ENCODE measurements at places on chromosomes 3 and 15. TPM values are rescaled to one million over a fixed set of nuclear protein-coding genes. Genes with fewer than 3 reads are reported as not detected.
A peak's percentile ranks its signal among the peaks of the same experiment; 100 is the strongest.

Gene KLHL40
- not detected for total RNA-seq

Gene CAND2
- total RNA-seq, result 2.6 TPM

Gene CD200R1
- 1.4 TPM for total RNA-seq

Gene DNAH1
- 2.6 TPM for total RNA-seq

Gene ADGRG7
- total RNA-seq, result not detected

Gene IGF2BP2
- 0.28 TPM for total RNA-seq

Gene ICE2
- total RNA-seq, result 72.0 TPM

Gene ARGFX
- not detected for total RNA-seq

DNA sequence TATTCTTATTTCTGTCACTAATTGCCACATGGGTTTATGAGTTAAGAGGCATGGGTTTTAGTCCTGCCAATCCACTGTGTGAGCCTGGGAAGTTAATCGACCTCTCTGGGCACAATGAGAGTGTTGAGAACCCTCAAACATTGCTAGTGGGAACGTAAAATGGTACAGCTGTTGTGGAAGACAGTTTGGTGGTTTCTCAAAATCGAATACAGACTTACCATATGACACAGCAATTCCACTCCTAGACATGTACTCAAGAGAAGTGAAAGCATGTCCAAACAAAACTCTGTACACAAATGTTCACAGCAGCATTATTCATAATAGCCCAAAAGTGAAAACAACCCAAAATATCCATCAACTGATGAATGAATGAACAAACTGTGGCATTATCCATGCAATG lies 5.7 kb upstream of the GNB5 start:
- H3K4me1 ChIP-seq, result no peaks in the 10 kb centered on the region
- H3K27ac ChIP-seq, result no peak overlapping the region
- DNase-seq, result no peak
- no peaks in the 10 kb centered on the region for H3K36me3 ChIP-seq
- H3K27me3 ChIP-seq, result no peaks in the 10 kb centered on the region

- H3K4me1 ChIP-seq, result peaks cover 10% of the 10 kb centered on the region
- H3K36me3 ChIP-seq, result peaks cover 1% of the 10 kb centered on the region
- H3K4me3 ChIP-seq, result peak overlapping the region; percentile 4
- peak; percentile 17 for DNase-seq
- no peak overlapping the region for H3K27ac ChIP-seq
Observed at GRCh38 chr3:179464323-179465092, 13.2 kb upstream of the GNB4 start.

DNA sequence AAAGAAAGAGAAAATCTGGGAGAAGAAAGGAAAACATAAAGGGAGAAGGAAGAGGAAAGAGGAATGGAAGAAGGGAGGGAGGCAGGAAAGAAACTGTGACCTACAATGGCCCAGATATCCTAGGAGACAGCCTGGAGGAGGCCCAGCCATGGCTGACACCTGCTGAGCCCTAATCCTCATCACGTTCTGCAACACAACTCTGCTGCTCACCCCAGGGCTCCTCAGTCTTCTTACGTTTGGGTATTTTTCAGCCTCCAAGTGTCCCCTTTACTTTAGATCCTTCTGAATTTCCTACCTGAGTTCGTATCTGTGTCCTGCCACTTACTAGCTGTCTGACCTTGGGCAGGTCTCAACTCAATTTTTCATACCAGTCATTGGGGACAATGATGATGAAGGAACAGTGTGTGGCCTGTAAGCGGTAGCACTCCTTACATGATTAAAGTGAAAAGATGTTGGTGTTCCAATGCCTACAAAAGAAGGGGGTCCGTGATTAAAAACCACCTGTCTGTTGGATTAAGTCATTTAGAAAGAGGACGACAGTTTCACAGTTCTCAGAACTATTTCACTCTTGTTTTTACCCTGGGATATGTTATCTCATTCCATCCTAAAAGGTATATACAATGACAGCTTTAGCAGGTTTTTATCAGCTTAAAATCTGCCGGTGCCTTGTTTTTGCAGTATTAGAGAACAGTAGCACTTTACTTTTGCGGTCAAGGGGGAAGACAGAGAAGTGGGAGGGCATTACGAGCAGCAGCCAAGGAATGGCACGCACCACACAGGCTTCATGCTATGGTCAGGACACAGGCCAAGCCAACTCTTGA lies 47.4 kb downstream of the CCR4 start:
- peaks cover 69% of the 10 kb centered on the region for H3K4me1 ChIP-seq
- H3K27me3 ChIP-seq, result no peaks in the 10 kb centered on the region
- no peak overlapping the region for H3K4me3 ChIP-seq
- DNase-seq, result no peak
- H3K27ac ChIP-seq, result peak overlapping the region; percentile 73

DNA sequence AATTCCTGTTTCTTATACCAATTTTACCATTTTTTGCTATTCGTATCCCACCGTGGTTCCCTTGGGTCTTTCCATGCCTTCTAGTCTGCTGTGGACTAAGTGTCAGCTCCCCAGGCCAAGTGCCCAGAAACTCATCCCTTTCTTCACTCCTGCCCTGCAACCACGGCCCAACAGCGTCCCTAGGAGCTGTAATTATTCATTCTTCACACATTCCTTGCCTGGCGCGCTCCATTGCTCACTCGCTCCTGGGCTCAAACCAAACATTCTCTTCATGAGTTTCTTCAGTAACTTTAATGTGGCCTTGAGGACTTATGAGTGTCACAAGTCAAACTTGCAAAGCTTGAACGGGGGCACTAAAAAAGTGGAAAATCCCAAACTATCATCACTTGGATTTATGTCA lies 15.7 kb downstream of the GABRB3 start:
- H3K27ac ChIP-seq, result no peak overlapping the region
- DNase-seq, result no peak
- H3K27me3 ChIP-seq, result no peaks in the 10 kb centered on the region
- H3K36me3 ChIP-seq, result no peaks in the 10 kb centered on the region
- no peaks in the 10 kb centered on the region for H3K4me1 ChIP-seq
- no peak overlapping the region for H3K4me3 ChIP-seq

GRCh38 chr15:87929841-87930240 lies 326.7 kb downstream of the NTRK3 start:
- DNase-seq, result no peak
- H3K4me1 ChIP-seq, result no peaks in the 10 kb centered on the region
- no peak overlapping the region for H3K4me3 ChIP-seq
- no peaks in the 10 kb centered on the region for H3K27me3 ChIP-seq
- no peaks in the 10 kb centered on the region for H3K36me3 ChIP-seq

DNA sequence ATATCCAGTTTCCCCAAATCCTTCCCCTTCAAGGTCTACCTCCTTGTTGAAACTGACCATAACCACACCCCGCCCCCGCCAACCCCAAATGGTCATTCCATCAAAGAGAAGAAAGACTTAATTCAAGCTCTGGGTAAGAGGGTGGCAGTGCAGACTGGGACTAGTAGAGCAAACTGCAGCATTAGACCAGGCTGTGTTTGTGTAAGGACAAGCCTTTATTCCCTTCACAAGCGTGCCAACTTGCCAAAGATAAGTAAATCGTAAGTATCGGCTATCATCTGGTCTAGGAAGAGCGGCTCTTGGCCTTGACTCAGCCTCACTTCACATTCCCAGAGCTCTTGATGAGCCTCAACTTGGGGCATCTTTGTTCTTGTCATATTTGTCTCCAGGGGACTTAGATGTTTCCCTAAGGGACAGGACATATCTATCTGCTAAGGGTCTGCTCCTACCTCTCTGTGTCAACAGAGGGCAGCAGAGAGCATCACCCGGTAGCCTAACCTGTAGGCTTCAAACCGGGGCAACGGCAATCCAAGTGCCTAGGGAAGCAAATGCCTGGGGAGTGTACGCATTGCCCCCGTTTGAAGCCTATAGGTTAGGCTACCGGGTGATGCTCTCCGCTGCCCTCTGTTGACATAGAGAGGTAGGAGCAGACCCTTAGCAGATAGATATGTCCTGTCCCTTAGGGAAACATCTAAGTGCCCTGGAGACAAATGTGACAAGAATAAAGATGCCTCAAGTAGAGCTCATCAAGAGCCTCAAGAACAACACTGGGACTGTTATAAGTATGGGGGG lies 8.9 kb upstream of the MAP3K13 start:
- no peak overlapping the region for H3K4me3 ChIP-seq
- no peaks in the 10 kb centered on the region for H3K4me1 ChIP-seq
- H3K27ac ChIP-seq, result no peak overlapping the region
- peak; percentile 77 for DNase-seq
- peaks cover 39% of the 10 kb centered on the region for H3K27me3 ChIP-seq

GRCh38 chr3:21049334-21050062 lies 701.5 kb downstream of the ZNF385D start:
- DNase-seq, result no peak
- H3K36me3 ChIP-seq, result no peaks in the 10 kb centered on the region
- no peak overlapping the region for H3K27ac ChIP-seq
- H3K4me3 ChIP-seq, result no peak overlapping the region
- no peaks in the 10 kb centered on the region for H3K27me3 ChIP-seq

GRCh38 chr3:8987645-8988383 lies 24.5 kb upstream of the RAD18 start:
- peak overlapping the region; percentile 43 for H3K4me3 ChIP-seq
- no peaks in the 10 kb centered on the region for H3K27me3 ChIP-seq
- peaks cover 5% of the 10 kb centered on the region for H3K4me1 ChIP-seq
- H3K27ac ChIP-seq, result no peak overlapping the region
- H3K36me3 ChIP-seq, result no peaks in the 10 kb centered on the region

GRCh38 chr3:179450901-179451264 lies 387 bp downstream of the GNB4 start:
- no peaks in the 10 kb centered on the region for H3K36me3 ChIP-seq
- H3K27me3 ChIP-seq, result peaks cover 80% of the 10 kb centered on the region
- peaks cover 23% of the 10 kb centered on the region for H3K4me1 ChIP-seq
- no peak overlapping the region for H3K27ac ChIP-seq

DNA sequence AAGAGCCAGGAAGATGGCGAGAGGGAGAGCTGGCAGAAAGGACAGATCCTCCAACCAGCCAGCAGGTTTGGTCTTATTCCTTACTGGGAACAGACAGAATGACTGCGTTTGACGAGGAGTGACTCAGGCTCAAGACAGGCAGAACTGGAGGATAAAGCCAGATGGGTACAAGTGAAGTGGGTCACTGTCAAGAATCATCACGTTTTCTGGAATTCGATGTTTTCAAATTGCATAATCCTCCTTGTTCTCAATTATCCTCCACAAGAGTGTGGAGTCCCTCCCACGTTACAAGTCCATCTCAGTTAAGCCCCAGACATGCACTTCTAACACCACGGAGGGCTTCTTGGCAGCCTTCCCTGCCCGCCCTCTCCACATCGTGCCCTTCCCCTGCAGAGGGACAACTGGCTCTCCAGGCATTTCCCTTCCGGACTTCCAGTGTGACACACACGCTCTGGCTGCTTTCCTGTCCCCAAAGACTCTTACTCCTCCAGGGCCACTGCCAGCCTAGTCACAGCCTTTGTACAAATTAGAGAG lies 183.1 kb downstream of the CHST2 start:
- no peak overlapping the region for H3K4me3 ChIP-seq
- DNase-seq, result no peak
- H3K36me3 ChIP-seq, result peaks cover 1% of the 10 kb centered on the region
- H3K4me1 ChIP-seq, result peaks cover 35% of the 10 kb centered on the region

- no peak overlapping the region for H3K4me3 ChIP-seq
- H3K27ac ChIP-seq, result no peak overlapping the region
- H3K27me3 ChIP-seq, result no peaks in the 10 kb centered on the region
- H3K36me3 ChIP-seq, result peaks cover 42% of the 10 kb centered on the region
- no peaks in the 10 kb centered on the region for H3K4me1 ChIP-seq
Observed at GRCh38 chr3:45011756-45012508, 14.2 kb upstream of the CLEC3B start.

GRCh38 chr3:104273046-104273649 lies 1093.6 kb upstream of the ALCAM start:
- no peaks in the 10 kb centered on the region for H3K27me3 ChIP-seq
- no peak overlapping the region for H3K27ac ChIP-seq
- DNase-seq, result no peak

Measured in activated naive CD8-positive, alpha-beta T cell treated with anti-CD3 and anti-CD28 coated beads for 36 hours (primary cell).